ENCODE measurements at places on chromosomes 7 and 10. TPM values are rescaled to one million over a fixed set of nuclear protein-coding genes. Genes with fewer than 3 reads are reported as not detected.

TAS2R5 gene
- total RNA-seq = 2.7 TPM

PNLIPRP1 gene
- total RNA-seq = not detected

- no peak for DNase-seq
Observed at GRCh38 chr10:44039599-44039998, 345.3 kb downstream of the CXCL12 start.

HOXA3 gene
- not detected for total RNA-seq

DNA sequence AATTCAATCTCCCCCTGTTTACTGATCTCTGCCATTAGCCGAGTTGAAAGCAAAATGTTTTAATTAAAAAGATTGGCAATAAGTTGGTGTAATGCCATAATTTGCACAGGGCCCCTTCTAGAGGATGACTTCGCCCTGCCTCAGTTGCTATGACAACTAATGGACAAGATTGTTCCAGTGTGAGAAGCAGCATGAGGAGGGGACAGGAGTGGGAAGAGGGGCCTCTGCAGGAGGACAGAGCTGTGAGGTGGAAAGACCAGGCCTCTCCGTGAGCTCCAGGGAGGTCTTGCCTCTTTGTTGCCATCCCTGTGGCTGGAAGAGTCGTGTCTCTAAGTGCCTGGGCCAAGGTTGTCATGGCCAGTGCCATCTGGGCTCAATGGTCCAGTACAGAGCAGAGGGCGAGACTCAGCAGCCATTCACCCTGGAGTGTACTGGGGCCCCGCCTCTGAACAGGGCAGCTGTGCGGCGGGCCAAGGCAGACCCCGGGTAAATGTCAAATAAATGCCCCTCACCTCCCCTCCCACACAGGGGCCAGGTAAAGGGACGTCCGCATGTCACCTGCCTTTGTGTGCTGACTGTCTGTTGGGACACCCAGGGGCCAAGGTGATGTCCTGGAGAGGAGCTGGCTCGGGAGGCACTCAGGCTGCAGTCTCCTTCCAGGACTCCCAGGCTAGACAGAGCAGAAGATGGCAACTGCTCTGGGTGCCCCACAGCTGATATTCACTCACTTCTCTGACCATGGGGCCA lies 97.0 kb upstream of the RET start:
- DNase-seq = no peak

TMEM270 gene
- not detected for total RNA-seq

DNA sequence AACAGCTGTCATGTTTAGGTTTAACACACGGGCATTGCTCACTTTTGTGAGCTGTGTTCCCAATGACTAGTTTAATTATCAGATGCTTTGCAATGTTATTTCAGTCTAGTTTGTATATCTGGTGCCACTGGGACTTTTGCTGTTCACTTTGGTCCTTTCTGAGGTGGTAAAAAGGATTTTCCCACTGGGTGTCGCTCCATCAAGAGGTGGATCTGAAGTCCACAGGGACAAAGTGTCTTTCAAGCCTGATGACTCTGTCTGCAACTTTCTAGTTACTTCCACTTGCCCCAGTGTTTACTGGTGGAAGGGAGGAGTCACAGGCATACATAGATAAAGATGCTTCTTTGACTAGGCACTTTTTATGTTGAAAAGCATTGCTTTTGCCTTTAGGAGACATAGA lies 242.2 kb downstream of the HGF start:
- no peak for DNase-seq

GRCh38 chr7:144787127-144787526 lies 48.7 kb downstream of the TPK1 start:
- DNase-seq = no peak

DNA sequence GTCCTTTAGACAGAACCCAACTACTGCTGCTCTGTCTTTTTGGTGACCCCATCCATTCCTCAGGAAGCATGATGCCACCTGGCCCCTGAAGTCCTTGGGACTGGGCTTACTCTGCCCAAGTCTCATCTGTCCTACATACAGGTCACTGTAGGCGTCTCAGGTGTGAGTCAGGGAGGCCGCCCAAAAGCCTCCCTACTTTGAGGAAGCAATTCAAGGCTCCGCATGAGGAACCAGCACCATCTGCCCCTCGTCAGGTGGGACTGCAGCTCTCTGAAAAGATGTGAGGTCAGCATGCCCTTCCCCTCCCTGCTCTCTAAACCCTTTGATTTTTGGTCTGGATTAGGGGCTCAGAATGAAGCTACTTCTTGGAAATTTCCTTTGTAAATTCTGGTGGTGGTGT lies 354.8 kb downstream of the CXCL12 start:
- DNase-seq = no peak

- DNase-seq = no peak
Observed at GRCh38 chr7:100137851-100138760, 10.6 kb upstream of the LAMTOR4 start.

DNA sequence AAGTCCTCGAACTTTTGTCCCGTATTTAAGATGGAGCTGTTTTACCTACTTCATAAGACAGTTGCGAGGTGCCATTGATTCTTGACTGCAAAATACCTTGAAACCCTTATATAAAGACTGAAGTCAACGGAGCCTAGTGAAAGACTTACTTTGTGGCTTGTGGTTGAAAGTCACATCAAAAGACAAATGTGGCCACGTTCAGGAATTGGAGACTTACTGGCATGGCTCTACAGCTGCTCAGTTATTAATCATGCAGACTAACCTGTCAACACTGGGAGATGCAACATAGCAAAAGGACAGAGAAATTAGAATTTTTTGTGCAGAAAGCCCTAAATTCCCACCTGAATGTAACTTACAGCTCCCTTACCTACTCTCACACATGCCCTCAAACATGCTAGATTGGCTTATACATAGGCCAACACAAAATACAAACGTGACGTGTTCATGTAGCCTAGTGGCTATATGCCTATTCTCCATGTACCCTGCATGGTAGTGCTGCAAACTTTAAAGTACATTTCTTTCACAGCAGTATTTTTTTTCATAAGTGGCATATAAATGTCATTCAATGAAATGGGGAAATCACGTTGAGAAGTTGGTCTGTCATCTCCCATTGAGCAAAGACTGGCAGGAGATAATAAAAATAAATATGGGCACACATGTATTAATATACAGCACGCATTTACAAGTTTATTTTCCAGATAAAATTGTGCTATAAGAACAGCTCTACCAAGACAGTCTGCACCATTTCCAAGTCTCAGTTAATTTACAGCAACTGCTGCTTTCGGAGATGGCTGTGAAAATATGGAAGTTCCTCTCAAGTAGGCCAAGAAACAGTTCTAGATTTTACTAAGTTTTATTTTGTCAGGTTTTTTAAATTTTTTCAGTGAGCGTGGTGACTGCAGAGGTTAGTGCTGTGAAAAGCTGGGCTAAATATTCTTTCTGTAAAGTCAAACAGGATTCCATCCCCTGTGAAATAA lies 170.4 kb upstream of the C7orf33 start:
- no peak for DNase-seq

- no peak for DNase-seq
Observed at GRCh38 chr7:93119191-93119905, 1.6 kb upstream of the SAMD9 start.

GRCh38 chr10:23917251-23917840 lies 291.6 kb upstream of the KIAA1217 start:
- DNase-seq = no peak

DNA sequence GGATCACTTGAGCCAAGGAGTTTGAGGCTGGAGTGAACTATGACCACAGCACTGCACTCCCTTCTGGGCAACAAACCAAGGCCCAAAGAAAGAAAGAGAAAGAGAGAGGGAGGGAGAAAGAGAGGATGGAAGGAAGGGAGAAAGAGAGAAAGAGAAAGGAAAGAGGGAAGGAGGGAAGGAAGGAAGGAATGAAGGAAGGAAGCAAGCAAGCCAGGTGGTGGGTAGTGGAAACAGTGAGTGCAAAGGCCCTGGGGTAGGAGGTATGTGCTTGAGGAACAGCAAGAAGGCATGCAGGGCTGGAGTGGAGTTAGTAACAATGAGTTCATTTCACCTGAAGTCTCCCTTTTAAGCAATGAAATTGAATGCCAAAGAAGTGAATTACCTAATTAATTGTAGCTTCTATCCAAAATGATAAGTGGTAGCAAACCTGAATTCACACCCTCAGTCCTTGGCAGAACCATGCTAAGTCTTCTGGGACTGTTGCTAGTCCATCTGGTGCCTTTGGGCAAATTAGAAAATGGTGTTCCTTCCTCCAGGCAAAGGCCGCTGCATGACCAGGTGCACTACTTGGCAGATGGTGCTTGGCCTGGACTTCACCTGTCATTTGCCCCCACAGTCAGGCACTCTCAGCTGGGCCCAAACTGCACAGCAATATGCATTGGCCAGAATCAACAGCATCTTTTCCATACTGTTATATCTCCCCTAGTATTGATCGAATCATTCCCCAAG lies 67.4 kb upstream of the MPP7 start:
- no peak for DNase-seq

CALML5 gene
- not detected for total RNA-seq

DNA sequence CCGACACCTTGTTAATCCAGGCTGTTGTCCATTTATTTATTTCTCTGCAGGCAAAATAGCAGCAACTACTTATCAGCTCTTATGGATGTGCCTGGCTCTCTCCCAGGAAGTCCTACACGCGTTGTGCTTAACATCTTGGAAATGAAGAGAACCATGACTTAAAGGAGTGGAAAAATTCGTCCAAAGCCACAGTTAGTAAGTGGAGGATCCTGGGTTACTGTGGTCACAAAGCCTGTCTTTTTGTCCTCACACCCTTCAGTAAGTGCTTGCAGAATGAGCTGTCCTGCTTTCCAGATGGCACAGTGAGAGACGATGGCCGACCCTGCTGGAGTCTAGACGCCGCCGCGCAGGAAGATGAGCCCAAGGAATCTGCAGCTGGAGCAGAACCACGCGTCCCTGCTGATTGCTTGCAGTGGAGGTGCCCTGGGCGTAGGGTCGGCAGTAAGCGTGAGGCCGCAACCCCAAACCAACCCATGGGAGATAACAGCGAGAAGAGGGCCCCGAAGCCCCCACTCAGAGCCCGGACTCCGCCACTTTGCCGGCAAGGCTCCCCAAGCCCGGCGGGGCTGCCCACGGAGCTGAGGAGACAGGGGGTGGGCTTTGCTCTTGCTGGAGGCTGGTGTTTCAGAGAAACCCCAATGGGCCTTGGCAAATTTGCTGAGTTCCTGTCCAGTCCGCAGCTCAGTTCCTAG lies 178.6 kb downstream of the CXCL12 start:
- no peak for DNase-seq

- DNase-seq = no peak
Observed at GRCh38 chr10:73899423-73899822, 11.5 kb upstream of the PLAU start.

GDF2 gene
- total RNA-seq = not detected

- DNase-seq = peak; percentile 38
Observed at GRCh38 chr7:907158-907980, 31.0 kb downstream of the GET4 start.

GRCh38 chr10:114057855-114058254 lies 14.2 kb downstream of the ADRB1 start:
- no peak for DNase-seq

- DNase-seq = no peak
Observed at GRCh38 chr7:155456738-155457543, 988 bp upstream of the EN2 start.

GRCh38 chr10:52653263-52653909 lies 119.2 kb downstream of the MBL2 start:
- DNase-seq = no peak

- no peak for DNase-seq
Observed at GRCh38 chr10:53256623-53257022, 484.0 kb upstream of the MBL2 start.

- DNase-seq = no peak
Observed at GRCh38 chr7:41096917-41097316, 606.0 kb downstream of the INHBA start.

DNA sequence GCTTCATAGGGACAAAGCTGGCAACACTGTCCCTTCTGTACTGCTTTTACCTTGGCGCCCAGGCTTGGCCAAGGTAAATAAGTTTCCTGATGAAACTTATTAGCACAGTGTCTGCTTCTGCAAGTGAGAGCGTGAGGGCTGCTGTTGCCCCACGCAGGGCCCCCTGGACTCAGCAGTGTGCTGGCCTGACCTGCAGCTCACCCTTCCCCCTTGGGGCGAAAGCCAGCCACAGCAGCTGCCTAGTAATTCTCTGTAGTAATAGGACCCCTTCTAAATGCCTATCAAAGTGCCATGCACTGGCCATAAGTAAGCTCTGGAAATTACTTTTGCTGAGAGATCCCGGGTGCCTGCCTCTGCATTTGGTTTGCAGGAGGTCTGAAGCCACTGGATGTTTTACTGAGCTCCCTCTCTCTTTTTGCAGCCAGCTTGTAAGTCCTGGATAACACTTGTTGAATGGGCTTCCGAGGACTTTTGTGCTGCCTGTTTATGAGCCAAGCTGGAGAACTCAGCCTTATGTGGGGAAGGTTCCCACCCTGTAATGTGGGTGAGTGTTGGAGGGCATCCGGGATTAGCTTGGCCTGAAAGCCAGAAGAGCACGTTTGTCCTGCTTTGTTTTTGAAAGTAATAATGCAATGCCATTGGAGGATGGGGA lies 293.9 kb downstream of the C7orf25 start:
- no peak for DNase-seq

DNA sequence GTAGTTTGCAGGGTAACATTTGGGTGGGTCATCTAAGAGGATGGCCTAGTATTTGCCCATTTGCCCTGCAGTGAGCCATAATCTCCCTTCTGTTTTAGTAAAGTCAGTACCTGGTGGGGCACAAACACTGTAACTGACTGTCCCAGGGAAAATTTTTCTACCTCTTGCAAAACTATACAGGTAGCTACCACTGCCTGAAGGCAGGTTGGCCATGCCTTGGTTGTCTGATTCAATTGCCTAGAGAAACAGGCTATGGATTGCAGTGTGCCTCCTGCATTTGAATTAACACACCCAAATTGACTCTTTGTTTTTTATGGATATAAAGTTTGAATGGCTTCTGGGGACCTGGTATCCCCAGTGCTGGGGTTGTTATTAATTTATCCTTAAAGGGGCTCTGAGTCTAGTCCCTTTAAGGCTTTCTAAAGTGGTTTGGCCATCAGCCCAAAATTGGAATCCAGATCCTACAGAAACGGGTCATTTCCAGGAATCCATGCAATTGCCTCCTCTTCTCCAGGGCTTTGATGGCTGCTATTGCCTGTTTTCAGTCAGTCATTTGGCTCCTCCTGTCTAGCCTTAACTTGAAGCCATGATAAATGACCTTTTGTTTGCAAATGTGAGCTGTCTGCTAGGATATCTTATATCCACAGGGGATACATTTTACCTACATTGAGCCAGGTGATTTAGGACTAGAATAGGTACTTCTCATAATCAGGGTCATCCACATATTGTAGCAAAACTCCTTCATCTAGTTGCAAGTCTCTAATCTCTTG lies 89.1 kb downstream of the STRA8 start:
- DNase-seq = no peak

HMX3 gene
- not detected for total RNA-seq

DNA sequence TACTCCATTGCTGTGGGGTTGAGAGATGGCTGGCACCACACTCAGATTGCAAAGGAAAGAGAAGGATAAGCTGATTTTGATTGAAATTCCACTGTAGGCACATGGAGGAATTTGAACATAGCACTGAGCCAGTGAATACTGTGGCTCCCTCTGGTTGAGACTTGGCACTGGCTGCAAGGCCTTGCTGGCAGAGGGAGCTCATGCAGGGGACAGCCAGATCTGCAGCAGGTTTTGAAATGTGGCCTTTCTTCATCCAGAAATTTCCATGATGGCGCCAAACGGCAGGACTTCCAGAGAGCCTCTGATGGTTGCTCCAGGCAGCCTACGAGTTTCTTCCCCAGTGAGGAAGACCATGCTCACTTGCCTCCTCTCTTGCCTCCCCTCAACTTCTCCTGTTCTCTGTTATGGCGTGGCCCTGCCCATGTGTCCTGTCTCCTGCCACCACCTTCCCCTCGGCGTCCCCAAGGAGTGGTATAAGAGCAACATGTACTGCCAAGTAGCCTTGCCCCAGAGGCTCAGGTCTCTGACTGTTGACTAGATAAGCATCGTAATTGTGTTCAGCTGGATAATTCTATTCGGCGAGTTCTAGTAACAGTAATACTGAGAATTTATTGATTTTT lies 265.6 kb downstream of the CCDC3 start:
- no peak for DNase-seq
